ENCODE measurements at places on chromosomes 7 and 10.

DNA sequence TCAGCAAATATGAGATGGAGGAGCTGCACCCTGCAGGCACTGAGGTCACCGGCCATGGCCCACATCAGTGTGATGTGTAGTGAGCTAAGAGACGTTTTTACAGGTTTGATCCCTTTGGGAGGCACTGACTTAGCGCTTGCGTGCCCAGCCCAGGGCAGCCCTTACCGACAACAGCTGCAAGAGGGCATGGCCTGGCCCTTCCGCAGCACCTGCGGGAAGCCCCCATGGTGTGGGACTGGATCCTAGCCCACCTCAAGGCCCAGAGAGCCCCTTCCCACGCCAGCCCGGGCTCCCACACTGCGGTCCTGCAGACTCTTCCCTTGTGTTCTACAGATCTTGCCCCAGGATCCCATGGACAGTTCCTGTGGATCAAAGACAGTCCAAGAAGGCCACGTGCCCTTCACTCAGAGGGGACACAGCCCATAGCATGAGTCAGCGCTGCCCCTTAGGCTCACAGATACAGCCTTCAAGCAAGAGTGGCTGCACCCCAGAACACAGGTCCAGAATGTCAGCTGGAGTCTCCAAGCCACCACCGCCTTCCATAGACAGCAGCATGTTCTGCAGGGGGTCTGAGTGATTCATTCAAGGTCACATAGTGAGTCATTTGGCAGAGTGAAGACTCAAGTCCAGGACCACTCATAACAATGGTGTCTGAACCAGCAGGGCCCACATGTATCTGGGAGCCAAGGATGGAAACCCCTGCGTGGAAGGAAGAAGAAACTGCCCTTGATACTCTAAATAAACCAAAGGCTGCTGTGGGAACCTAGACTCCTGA, 25.4 kb downstream of the TLL2 start:
- no peak for DNase-seq

GRCh38 chr7:103689255-103689654, 243.2 kb upstream of the SLC26A5 start:
- no peak for DNase-seq

DNA sequence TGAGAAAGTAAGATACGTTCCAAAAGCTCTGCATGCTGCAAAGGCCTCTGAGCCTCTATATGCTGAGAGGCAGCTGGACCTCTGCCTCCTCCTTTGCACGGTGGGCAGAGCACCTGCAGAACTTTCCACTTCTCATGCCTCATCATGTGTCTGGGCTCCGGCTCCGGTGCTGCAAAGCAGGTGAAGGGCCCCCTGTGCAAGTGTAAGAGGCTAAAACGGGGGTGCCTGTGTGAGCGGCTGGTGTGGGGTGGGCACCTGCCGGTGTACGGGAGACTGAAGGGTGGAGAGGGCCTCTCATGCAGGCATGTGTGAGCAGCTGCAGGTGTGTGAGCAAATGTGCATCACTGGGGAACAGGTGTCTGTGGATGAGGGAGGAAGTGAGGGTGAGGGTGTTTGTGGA, 121.0 kb downstream of the KCNMA1 start:
- no peak for DNase-seq

- DNase-seq = no peak
These were observed 307.4 kb upstream of the AOAH start for GRCh38 chr7:37031571-37032257.

GRCh38 chr10:54622017-54622416, 179.0 kb downstream of the PCDH15 start:
- DNase-seq = no peak

- no peak for DNase-seq
These were observed 78.3 kb downstream of the MMRN2 start for GRCh38 chr10:86878983-86879713.

DNA sequence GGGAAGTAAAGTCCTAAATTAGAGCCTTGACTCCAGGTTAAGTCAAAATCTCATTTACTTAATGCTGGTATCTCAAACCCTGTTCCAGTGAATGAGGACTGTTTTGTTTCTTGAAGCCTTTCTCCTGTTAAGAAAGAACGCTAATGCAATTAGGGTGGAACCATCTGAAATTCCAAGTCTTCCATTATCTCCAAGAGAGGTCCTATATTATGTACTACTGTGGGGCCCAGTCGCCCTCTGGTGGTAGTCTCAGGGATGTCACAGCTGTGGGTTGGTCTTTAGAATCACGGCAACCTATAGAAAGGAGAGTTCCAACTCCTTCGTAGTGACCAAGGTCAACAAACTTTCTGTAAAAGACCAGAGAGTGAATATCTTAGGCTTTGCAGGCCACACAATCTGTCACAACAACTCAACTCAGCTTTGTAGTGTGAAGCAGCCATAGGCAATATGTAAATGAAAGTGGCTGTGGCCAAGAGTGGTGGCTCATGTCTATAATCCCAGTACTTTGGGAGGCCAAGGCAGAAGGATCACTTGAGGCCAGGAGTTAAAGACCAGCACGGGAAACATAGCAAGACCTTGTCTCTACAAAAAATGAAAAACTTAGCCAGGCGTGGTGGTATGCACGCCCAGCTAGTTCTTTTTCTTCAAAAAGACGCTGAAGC, 9.3 kb downstream of the RPP38 start:
- peak; percentile 47 for DNase-seq

DNA sequence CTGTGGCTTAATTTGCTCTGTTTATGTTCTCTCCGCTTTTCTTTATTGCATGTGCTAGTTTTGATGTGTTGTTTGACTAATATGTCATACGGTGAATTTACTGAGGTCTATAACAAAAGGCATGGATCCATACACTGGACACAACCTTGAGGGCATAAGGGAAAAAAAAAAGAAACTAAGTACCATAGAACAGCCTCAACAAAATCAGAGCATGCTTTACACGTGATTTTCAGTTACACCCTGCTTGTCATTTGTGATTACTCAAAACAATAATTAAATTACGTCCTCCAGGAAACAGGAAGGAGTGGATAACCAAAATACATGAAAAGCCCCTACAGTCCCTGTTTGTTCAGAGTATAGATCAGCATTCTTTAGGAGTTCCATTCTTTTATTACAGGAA, 150.5 kb downstream of the CRPPA start:
- DNase-seq = no peak

DNA sequence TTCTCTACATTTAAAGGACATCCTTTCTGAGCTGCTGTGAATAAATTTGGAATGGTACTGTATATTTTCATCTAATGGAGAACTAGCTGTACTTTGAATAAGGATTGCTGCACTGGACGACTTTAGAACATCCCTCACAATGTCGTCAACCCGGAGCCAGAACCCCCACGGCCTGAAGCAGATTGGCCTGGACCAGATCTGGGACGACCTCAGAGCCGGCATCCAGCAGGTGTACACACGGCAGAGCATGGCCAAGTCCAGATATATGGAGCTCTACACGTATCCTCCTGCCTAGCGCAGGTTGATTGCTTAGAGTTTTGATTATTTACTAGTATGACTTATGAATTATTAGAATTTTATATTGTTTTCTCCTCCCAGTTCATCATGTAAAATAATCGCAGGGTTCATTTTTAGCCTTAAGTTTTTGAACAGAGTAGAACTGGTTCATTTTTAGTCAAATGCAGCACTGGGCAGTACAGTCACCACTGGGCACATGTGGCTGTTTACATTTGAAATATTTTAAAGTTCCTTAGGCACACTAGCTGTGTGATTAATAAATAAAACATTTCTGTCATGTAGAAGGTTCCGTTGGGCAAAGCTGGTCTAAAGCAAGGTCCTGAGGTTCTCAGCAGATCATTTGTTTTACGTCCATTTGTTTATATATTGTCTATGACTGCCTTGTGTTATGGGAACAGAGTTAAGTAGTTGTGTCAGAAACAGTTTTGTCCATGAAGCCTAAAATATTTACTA, 31.5 kb downstream of the CUL1 start:
- DNase-seq = no peak

DNA sequence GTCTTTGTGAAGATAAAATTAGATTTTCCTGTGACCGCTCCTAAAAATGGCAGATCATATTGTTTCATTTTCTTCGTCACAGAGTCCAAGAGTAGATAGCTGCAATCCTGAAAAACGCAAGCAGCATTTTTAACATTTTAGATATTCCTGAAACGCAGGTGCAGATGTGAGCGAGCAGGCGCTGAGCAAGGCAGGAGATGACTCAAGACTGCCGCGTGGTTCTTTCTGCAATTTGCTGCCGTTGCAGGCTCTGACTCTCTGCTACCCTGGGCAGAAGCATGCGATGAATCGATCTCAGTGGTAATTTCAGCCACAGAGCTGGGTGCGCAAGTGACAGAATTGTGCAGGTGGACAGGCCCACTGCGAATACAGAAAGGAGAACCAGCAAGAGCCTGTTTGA, 331.9 kb downstream of the ACTR3B start:
- DNase-seq = no peak

GRCh38 chr10:78475437-78475836, 441.8 kb downstream of the RPS24 start:
- no peak for DNase-seq

DNA sequence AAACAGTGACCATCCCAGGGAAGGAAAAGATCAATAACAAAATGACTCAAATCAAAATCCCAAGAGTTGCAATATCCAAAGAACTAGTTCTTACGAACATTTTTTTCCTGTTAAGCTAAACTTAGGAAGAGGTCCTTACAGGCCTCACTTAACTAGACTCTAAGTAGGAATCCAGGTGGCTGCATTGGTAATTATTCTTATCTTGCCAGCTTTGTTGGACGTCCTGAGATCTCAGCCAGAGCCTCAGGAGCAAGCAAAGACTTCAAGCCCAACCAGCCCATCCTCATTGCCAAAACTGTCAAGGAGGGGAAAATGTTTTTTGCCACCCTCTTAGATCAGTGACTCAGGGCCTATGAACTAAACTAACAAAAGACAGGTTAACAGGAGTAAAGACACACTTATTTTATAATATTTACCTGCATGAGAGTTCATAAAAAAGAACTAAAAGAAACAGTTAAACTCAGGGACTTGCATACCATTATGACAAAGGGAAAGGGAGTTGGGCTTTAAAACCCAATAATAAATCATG, 18.3 kb upstream of the PPP1R9A start:
- DNase-seq = no peak

- DNase-seq = no peak
These were observed 14.3 kb downstream of the NOD1 start for GRCh38 chr7:30464231-30464671.

DNA sequence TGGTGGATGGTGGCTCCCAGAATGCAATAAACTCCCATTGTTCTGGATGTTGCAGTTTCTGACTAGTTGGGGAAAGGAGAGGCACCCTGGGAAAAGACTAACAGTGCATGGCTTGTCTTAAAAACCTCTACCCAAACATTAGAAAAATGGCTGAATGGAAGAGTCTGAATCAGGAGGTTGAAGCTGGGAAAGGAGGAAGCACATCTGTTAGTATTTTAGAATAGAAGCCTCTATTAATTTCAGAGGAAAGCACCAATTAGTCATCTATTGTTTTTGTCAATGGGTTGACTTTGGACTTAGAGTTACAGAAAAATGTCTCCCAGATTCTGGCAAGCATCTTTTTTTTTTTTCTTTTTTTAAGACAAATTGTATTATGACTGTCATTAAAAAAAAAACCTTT, 56.1 kb upstream of the ELMO1 start:
- DNase-seq = no peak

DNA sequence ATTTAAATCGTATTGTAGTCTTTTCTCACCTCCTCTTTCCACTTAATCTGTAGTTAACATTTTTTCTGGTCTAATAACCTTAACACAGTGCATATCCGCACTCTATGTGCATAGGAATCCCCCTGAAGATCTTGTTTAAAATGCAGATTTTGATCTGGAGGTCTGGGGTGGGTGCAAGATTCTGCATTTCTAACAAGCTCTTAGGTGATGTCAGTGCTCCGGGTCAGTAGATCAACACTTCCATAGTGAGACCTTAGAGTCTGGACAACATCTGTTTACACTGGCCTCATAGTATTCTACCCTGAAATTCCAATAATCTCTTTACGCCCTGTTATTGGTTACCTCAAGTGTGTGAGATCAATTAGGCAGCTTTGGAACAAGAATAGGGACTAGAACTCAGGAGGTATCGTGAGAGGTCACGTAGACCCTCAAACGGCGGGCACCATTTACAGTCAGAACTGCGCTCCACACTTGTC, 434 bp upstream of the PLEKHA8 start:
- DNase-seq = no peak

GRCh38 chr10:17453373-17454091, 863 bp downstream of the ST8SIA6 start:
- DNase-seq = no peak

DNA sequence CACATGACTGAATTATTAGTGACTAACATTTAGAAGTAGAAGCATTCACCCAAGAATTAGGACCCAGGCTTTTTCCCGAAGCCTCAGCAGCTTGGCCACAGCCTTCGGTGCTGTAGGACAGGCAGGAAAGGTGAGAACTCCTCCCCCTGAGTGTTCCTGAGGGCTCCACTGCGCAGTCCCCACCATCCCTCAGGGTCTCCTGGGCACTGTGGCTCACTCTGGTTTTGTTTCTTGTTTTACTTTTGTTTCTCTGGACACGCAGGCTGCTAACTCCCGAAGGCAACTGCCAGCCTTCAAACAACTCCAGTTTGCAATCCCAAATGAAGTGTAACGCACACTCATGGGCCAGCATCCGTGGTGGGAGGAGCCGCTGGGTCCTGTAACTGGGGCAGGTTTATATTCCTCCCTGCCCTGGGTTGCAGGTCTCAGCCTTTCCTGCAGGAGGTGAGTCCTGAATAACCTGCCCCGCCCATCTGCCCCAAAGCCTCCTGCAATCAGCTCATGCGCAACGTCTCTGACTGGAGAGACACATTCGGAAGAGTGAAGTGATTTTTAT, 492.9 kb downstream of the PTPRN2 start:
- DNase-seq = no peak

GRCh38 chr10:71080381-71081228, 131.8 kb upstream of the UNC5B start:
- no peak for DNase-seq

DNA sequence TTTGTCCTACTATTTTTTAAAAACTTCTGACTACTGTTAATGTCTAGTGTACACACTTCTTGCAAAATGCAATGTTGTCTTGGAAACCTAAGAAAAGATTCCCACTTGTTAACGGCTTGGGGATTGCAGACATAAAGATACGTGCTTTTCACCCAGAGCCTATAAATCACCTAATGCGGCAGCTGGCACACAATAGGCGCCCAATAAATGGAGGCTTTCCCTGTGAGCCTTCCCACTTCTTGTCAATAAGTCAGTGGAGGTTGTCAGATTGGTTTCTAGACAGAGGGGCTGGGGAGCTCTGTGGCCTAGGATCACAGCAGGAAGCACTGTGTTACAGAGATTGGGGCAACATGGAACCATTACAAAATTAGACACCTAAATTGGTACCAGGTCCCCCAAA, 74.7 kb downstream of the VSTM4 start:
- no peak for DNase-seq

- no peak for DNase-seq
These were observed 3.3 kb upstream of the NPTX2 start for GRCh38 chr7:98613601-98614425.

DNA sequence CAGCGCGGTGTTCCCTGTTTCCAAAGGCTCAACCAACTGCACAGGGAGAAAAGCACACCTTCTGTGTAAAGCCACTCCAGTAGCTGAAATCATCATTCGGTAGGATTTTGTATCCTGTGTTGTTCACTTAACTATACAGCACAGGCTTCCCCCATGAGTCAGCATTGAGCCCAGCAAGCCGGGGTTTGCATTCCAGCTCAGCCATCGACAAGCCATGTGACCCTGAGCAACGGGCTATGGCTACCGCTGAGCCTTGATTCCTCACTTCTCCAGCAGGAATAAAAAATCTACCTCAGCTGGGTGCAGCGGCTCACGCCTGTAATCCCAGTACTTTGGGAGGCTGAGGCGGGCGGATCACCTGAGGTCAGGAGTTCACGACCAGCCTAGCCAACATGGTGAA, 44.1 kb upstream of the ATP6V0A4 start:
- DNase-seq = no peak

- no peak for DNase-seq
These were observed 30.6 kb upstream of the CELF2 start for GRCh38 chr10:10987111-10987510.

Data from stimulated activated CD8-positive, alpha-beta memory T cell treated with anti-CD3 and anti-CD28 coated beads, Interleukin-4, amount 100 ng/mL, for 4 hours (primary cell).